Natural killer cell (primary cell): ENCODE measurements at places on chromosomes 3 and 15. TPM values are rescaled to one million over a fixed set of nuclear protein-coding genes. Genes with fewer than 3 reads are reported as not detected.

Gene DYNC1LI1
- 49.2 TPM for total RNA-seq

Gene ZBTB20
- 52.7 TPM for total RNA-seq

- DNase-seq: no peak
Measured at GRCh38 chr3:42505128-42505848, 2.8 kb downstream of the VIPR1 start.

- DNase-seq: no peak
Measured at GRCh38 chr3:7759630-7760029, 742.0 kb upstream of the LMCD1 start.

- DNase-seq: no peak
Measured at GRCh38 chr3:30667280-30667651, 60.9 kb downstream of the TGFBR2 start.

DNA sequence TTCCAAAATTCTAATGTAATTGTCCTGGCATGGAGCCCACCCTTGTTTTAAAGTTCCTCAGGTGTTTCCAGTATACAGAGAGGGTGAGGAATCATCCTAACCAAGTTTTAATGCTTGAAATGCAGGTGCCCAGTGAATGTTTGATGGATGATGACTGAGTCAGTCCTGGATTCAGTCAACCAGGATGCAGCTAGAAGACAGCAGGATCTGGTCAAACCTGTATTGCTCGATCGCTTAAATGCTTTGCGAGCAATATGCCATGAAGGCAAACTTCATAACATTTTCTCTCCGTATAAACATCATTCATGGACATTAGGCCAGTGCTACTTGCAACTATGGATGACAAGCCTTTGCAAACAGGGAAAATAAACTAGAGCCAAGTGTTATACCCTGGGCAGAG lies 591.2 kb downstream of the RSL24D1 start:
- no peak for DNase-seq
